ENCODE measurements at places on chromosomes 5 and 9.

- DNase-seq: no peak
These were observed 173.8 kb downstream of the PTPRD start for GRCh38 chr9:10438955-10439354.

GRCh38 chr5:61455179-61456006 lies 123.3 kb downstream of the ZSWIM6 start:
- no peak for DNase-seq

- DNase-seq: no peak
These were observed 205.5 kb upstream of the CDKN2B start for GRCh38 chr9:22214497-22215031.

DNA sequence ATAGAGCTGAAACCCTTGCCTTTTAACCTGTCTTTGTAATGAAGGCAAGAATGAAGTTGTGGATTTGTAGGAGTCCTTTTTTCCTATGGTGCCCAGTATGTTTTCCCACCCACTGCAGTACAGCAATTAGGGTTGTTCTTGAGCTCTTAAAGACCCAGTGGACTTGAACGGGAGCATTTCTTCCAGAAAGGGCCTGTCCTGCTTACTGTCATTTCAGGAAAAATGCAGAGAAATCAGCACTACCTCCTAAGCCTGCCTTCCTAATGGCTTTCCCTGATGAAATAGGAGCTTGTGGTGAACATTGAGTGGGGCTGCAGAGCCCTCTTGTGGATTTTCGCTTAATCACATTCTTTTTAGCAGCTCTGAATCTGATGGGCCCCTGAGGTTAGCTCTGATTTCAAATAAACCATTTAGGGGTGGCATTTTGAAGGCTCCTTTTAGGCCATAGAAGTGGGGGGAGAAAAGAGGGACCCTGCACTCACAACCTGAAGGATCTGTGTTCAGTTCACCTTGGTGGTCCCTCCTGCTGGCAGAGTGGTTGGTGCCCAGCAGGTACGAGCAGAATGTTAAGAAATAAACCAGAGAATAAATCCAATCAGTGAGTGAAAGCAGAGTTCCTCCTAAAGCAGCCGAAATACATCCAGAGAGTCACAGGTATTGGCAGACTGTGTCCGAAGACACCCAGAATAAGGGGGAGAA lies 188.0 kb upstream of the KLF9 start:
- peak; percentile 67 for DNase-seq
